ENCODE measurements at places on chromosomes 13 and 19.

DNA sequence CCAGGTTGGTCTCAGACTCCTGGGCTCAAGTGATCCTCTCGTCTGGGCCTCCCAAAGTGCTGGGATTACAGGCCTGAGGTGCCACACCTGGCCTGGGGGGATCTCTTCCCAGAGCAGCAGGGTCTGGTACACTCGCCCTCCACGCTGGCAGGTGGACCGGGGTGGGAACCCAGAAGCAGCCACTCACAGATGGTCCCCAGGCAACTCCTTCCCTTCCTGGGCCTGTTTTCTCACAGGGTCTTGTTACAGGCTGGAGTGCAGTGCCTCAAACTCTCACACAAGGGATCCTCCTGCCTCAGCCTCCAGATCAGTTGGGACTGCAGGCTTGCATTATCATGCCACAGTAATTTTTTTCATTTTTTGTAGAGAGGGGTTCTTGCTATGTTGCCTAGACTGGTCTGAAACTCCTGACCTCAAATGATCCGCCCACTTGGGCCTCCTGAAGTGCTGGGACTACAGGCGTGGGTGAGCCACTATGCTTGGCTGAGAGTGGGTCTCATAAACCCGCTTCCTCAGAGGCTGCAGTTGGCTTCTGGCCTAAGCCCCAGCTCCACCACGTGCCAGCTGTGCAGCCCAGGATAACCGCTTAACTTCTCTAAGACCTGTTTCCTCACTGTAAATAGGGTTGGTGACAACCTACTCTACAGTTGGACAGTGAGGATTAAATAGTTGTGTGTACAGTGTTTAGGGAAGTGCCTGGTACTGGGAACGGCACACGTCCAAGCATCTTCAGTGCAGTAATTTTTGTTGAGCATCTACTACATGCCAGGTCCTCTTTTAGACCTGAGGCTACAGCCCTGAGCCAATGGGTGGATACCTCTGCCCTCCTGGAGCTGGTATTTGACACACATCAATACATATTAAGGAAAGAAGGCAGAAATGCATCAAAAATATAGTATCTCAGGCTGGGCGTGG is 871 bp upstream of the CCER2 start:
- no peak for DNase-seq

GRCh38 chr13:46598140-46598819 is 45.3 kb downstream of the LRCH1 start:
- no peak for DNase-seq

DNA sequence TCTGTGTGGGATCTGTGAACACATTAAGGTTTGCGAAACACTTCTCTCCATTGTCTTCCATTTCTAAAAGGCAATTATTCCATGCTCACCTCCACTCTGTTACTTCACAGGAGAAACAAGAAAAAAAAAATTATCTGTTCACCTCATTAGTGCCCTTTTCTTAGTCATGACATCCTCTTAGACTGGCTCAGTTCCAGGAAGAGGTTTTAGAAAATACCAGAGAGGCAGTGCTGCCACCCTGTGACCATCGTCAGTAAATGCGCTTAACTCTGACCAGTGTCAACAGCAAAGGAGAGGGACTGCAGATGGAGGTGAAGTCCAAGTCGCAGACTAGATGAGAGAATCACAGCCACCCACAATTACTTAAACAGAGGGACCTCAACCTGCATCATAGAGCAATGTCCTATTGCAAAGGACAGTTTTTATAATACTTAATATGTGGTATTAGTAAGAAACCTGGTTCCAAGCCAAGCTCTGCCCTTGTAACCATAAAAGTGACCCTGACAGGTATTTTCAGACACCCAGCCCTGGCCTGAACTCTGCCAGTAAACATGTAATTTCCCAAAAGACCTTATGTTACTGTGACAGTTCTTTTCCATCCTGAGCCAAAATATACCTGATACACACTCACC is 19.4 kb downstream of the CEACAM21 start:
- no peak for DNase-seq

DNA sequence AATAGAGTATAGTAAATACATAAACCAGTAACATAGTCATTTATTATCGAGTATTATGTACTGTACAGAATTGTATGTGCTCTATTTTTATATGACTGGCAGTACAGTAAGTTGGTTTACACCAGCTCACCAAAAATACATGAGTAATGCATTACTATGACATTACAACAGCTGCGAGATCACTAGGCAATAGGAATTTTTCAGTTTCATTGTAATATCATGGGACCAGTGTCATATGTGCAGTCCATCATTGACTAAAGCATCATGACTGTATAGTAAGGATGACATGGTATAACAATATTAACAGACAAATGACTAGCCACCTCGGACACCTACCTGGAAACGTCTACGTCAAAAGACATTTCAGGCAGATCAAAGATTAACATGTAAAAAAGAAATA is 33.6 kb downstream of the ATP7B start:
- no peak for DNase-seq

DNA sequence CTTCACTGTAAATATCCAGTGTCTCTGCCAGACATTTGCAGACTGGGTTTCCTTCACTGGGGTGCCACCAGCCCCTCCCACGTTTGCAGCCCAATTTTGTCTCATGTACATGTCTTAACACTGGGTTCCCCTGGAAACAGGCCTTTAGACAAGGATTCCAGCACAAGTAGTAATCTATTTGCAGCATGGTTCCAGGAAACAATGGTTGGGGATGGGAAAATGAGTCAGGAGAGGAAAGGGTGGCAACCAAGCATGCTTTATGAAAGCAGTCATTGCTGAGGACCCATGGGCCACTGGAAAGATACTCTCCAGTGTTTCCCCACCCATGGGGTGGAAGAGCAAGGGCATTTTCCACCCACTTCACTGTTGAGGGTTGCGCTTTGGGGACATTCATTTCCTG is 53.6 kb upstream of the FARP1 start:
- no peak for DNase-seq

DNA sequence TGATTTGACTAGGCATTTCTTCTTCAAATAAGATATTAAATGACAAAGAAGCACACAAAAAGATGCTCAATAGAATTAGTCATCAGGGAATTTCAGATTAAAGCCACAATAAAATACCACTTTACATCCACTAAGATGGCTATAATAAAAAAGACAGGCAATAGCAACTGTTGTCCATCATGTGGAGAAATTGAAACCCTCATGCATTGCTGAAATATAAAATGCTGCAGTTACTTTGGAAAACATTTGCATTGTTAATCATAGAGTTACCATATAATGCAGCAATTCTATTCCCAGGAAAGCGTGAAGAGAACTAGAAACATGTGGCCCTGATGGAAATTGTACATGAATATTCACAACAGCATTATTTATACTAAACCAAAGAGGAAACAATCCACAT is 605.5 kb upstream of the SLITRK1 start:
- no peak for DNase-seq

DNA sequence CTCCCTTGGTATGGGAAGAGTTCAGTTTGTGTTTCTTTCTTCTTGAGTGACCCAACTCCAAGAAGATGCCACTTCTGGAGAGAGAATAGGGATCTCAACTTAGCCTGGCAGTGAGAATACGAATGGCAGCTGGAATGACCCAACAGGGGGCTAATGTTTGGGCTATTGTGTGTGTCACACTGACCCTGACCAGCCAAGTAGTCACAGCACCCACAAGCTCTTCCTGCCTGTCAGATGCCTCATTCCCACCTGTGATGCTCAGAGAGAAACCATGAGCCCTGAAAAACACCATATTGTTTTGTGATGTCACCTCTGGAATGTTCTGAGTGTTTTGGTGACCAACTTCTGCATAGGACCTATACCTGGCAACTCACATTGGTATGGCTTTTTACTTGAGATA is at the start of gene CBY2:
Gene CBY2 (plus strand): TSS at position 233 of the 400 bp plus-strand sequence. CDS start 71 bp downstream, at position 304.
- no peak for DNase-seq

- no peak for DNase-seq
These were observed 3.8 kb upstream of the ABCA7 start for GRCh38 chr19:1035998-1036621.

DNA sequence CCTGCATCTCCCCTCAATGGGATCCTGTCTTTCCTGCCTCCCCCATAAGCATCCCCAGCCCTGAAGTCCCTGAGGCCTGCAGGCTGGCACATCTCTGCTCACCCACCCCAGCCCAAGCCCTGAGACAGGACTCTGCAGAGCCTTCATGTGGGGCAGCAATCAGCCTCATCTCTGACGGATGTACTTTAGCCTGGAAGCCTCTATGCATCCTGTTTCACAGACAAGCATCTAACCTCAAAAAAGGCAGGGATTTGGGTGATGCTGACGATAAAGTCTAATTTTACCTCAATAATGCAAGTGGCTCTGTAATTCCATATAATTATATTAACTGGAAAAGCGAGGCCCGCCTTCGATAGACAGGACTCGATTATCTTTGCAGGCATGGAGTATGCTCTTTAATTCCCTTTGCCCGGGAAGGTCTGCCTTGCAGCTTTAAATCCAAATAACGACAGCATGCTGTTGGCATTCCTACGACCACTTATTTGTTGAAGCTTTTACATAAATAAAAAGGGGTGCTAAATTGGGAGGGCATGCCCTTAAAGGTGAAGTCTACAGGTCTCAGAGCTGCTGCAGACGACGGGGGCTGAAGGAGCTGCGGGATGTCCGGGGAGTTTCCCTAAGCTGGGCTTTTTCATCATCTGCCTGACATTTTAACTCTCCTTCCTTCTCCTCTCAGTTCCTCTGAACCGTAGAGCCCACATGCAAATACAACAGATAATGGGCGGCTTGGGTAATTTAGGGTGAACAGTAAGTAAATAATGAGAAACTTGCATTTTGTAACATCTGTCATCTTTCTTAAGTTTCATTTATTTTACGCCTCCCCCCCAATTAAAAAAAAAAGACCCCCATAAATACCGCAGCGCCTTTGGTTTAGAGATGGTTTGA is 211.5 kb downstream of the URI1 start:
- DNase-seq: no peak

DNA sequence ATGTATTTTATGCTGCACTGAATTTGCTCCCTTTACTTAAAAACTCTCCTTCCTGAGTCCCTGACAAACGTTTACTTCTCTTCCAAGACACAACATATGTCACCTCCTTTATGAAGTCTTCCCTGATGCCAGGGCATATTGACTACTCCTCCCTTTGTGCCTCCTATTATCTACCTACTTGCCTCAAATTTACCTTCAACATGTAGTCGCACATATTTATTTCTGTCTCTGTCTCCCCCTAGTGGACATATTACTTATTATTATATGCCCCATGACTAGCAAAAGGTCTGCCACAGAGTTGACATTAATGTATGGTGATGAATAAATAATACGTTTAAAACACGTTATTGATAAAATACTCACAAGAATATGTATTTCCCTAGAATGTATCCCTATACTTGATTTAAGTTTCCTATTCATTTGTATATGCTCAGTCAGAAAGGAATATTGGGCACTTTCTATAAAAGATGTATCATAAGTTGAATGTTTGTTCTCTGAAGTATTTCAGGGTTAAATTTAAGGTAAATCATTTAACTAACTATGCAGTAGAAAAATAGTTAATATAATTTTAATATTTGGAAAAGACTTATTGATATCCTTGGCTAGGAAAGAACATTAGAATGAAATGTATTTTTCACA is 250.3 kb upstream of the ATXN8OS start:
- no peak for DNase-seq

DNA sequence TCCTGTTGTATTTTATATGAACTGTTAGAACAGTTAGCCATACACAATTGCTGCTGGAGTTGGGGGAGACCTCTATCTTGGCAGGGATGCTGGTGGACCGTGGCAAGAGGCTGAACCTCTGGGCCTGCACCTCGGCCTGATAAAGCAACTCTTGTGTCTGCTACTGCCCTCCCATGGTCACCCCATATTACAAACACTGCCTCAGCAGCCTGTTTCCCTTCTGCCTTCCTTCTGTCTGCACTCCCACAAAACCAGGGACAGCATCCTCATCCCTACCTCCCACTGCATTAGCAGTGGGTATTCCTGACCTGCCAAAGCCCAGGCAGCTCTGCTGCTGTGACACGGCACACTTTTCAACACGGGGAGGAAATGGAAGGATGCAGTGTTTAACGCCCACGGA is 456.4 kb downstream of the FGF14 start:
- DNase-seq: peak; percentile 36

GRCh38 chr19:1713170-1713569 is 40.1 kb upstream of the ONECUT3 start:
- no peak for DNase-seq

DNA sequence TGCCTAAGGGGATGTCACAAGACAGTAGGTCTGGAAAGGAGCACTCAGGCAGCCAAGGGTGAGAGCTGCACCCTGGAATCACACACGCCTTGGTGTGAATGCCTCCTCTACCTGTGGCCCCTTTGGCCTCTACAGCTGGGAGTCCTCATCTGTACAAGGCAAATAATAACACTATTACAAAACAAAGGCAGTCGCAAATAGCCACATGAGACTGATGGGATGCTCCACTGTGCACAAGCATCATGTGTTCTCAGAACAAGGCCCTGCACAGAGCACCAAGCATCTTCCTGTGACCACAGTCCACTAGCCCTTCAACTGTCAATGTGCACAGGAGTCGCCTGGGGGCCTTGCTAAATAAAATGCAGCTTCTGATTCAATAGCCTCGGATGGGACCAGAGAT is 44.6 kb upstream of the HNRNPA1L2 start:
- DNase-seq: no peak

DNA sequence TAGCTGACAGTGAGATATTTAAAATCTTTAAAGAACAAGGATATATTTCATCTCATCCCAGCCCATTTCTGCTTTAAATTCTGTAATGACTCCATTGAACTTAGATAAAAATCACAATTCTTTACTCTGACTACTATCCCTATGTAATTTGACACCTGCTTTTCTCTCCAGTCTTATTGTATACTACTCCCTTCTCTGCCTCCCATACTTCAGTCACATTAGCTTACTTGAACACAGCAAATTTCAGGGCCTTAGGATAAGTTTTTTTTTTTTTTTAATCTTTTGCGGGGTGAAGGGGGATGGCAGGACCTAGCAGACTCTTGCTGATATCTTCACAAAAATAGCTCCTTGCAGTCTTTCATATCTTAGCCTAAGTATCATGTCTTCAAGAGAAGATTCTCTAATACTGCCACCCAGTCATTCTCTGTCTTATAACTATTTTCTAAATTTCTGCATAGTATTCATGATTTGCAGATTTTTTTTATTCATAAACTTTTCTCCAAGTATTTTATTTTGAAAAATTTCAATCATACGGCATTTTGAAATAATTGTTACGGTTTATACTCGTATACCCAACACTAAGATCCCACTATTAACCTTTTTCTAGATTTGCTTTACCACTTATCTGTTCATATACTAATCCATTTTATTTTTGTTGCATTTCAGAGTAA is 151.4 kb downstream of the PCCA start:
- DNase-seq: no peak

DNA sequence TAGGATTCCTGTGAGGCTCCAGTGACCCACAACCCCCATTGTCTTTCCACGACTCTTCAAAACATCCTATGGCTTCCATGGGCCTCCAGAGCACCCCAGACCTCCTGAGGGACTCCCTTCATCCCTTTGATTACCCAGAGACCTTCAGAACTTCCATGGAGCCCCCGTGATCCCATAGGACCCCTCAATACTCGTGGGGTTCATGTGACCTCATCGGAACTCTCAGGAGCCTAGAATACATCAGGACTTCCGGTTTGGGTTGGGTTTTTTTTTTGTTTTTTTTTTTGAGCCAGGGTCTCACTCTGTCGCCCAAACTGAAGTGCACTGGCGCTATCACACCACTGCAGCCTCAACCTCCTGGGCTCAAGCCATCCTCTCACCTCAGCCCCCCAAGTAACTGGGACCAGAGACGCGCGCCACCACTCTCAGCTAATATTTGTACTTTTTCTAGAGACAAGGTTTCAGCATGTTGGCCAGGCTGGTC is 774 bp downstream of the ALDH16A1 start:
- DNase-seq: no peak

- DNase-seq: no peak
These were observed 3.2 kb downstream of the SPPL2B start for GRCh38 chr19:2331601-2332246.

Data from cerebellar nuclear complex (tissue), 1 donor.